ENCODE measurements at places on chromosomes 1 and 21. TPM values are rescaled to one million over a fixed set of nuclear protein-coding genes. Genes with fewer than 3 reads are reported as not detected.

GRCh38 chr1:55472784-55473183, 257.6 kb upstream of the USP24 start:
- peak; percentile 84 for DNase-seq

GRCh38 chr1:88935522-88936222, 44.3 kb upstream of the GTF2B start:
- DNase-seq, result peak; percentile 54

DNA sequence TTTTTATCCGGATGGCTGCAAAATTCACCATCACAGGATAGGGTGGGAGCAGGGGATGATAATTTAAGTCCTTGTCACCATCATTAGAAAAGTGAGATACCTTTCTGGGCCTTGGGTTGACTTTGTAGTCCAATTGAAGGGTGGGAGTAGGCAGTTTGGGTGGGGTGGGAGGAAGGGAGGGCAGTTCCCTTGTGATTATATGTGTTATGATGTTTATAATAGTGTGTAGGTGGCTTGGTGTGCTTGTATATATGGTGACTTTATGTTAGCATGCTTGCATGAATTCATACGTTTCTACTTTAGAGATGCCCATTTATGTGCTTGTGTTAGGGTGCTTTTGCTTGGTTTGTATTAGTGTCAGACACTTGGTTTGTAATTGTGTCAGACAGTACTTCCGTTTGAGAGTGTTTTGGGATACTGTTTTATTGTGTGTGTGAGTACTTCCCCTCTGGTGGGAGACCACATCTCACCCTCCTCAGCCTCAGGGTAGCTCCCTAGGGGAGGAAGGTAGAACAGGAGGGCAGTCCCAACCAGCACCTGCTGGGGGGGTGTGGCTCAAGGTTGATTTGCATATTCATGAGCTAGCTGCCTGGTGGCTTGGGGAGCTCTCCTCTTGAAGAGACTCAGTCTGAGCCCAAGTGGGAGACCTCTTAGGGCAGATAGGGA, 6.3 kb upstream of the POU3F1 start:
- DNase-seq, result no peak

DNA sequence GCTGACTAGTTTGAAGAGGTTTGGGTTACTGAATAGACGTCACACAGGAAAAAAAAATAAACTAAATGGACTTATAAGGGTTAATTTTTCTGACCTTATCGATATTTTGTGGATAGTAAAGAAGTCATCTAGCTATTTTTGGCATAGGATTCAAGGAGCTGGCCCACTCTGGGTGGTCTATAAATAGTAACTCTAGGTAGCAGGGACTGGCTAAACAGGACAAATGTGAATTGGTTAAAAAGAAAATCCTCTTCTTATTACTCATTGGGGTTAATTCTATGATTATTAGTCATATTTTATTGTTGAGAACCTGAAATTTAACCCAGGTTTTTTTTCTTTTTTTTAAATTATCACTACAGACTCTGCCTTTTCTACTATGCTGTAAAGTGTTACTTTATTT, 61.7 kb downstream of the ATF6 start:
- DNase-seq, result peak; percentile 28

- peak; percentile 98 for DNase-seq
Observed at GRCh38 chr21:17688912-17689874, 76.5 kb upstream of the BTG3 start.

GRCh38 chr1:111422546-111423391, 4.8 kb downstream of the OVGP1 start:
- DNase-seq, result peak; percentile 83

- peak; percentile 4 for DNase-seq
Observed at GRCh38 chr1:89104147-89104546, 21.8 kb downstream of the GBP2 start.

GRCh38 chr1:155049651-155050559, 1.2 kb upstream of the ADAM15 start:
- peak; percentile 74 for DNase-seq

DNA sequence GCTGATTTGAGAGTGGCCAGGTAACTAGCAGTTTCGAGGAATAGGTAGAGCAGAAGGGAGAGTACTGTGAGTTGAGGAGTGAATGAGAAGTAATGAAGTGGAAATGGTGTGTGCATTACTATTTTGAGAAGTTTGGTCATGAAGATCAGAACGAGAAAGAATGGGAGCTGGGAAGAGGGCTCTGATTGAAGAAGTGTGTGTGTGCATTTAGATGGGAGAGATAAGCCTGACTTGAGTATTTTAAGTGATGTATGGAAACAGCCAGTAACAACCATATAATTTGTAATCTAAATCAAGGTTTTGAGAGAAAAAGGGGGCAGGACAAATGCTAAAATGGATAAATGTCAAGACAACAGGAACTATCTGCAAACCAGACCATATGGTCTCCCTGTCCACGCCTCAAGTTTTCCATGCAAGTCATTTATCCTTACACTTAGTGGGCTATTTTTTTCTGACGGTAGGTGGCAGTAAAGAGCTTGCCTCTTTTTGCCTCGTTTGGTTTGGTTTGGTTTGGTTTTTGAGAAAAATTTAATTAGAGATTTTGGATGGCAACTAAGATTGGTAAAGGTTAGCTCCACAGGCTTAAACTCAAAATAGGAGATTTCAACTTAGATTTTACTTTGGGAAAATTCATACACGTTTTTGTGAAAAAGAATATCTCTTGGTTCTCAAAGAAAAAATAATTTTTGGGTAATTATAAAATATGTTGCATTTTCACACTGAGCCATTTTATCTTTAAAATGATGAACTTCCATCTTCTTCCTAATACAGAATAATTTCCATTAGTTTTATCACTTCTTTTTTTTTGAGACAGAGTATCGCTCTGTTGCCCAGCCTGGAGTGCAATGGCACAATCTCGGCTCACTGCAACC, 9.5 kb upstream of the B3GALNT2 start:
- peak; percentile 75 for DNase-seq

GRCh38 chr1:223248770-223249140, 105.7 kb upstream of the TLR5 start:
- DNase-seq, result no peak

GUCA2B gene
- not detected for total RNA-seq

OR2M3 gene
- total RNA-seq, result not detected

MROH9 gene
- not detected for total RNA-seq

GFI1 gene
- total RNA-seq, result 2.0 TPM

All from M059J (cell line).